Forelimb muscle (tissue), 1 donor: ENCODE measurements at places on chromosomes 12 and 14.

- DNase-seq: no peak
These were observed 41.0 kb downstream of the FMNL3 start for GRCh38 chr12:49666176-49666575.

- no peak for DNase-seq
These were observed 49.7 kb downstream of the FRS2 start for GRCh38 chr12:69519871-69520270.

- no peak for DNase-seq
These were observed 36.3 kb upstream of the CFL2 start for GRCh38 chr14:34750670-34751069.

- no peak for DNase-seq
These were observed 30.6 kb upstream of the CLEC14A start for GRCh38 chr14:38286452-38286851.

DNA sequence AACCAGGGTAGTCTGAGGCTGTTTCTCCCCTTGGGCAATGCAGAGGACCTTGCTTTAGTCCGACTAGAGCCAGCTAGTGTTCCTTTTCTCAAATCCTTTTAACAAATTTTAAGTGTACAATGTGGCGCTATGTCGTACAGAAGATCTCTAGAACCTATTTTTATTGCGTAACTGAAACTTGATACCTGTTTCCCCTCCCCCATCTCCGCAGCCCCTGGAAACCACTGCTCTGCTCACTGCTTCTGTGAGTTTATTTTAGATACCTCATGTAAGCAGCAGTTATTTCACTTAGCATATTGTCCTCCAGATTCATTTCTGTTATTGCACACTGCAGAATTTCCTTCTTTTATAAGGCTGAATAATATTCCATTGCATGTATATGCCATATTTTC is 1092.3 kb downstream of the AACS start:
- no peak for DNase-seq

DNA sequence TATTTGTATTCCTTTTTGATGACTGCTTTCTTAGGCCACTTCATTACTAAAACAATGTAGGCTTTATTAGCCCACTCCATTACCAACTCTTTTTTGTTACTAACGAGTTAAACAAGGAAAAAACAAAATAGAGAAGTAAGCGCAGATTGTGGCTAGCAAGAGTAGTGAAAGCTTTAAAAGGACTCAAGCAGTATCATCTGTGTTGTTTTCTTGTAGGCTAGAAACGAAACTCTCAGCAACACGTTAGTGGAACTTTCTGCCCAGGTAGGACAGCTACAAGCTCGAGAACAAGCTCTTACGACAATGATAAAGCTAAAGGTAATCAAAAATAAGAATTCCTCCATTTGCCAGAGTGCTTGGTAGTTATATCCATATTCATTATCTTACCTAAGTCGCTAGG is 11.1 kb downstream of the CCDC62 start:
- DNase-seq: no peak

- DNase-seq: no peak
These were observed 65.1 kb downstream of the SIX6 start for GRCh38 chr14:60573943-60574495.

- no peak for DNase-seq
These were observed 14.3 kb downstream of the FNTB start for GRCh38 chr14:65000898-65001591.

- no peak for DNase-seq
These were observed 222.0 kb downstream of the PPM1H start for GRCh38 chr12:62712681-62713573.

- DNase-seq: no peak
These were observed 113.9 kb downstream of the SCARB1 start for GRCh38 chr12:124749725-124750124.

DNA sequence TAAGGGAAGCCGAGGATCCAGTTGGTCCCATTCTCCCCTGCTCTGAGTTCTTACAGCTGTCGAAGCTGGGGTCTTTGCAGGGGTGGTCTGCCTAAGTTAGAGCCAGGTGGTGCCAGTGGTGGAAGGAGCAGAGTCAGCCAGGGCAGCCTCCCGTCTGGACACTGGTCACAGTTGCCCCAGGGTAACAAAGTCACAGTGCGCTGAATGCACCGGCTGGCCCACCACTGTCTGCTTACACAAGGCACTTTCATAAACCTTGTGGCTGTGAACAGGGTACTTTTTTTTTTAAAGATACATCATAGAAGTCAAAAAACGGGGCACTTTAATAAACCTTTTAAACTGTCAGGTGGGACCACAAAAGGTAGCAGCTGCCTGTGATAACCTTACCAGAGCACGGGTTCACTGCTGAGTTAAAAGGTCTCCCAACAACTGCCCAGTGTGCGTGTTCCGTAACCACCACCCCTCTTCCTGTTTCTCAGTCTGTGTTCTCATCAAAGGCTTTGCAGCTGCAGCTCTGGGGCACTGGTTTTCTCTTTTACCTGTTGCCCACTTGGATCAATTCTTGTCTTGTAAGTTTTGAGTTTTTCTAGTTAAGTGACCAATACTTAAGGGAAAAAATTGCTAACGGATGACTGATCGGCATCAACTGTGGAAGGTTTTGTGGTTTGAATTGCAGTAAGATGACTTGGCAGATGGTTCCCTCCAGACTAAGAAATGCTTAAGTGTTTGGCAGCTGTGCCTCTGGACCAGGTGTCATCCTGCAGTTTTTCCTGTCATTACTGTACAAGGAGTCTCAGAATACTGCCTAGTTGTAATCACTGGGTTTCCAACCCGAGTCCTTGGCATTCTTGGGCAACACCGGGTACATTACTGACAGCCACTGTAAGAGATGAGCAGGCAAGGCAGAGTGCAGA is 55.9 kb downstream of the DYNC1H1 start:
- no peak for DNase-seq

DNA sequence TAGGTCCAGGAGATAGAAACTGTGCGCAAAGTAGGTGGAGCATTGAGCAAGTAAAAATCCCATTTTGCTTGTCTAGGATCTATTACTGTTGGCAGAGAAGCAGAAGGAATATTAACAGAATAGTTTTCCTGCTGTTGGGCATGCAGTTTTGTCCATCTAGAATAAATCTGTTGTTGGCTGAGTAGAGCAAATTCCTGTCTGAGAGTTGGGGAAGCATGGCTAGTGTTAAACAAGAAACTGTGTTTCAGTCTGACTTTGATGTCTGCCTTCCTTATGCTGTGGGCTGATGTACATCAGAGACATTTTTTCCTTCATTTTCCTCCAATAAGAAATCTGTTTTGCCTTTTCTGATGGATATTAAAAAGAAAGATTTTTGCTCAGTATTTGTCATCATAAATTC is 98.2 kb downstream of the RAD52 start:
- DNase-seq: no peak

DNA sequence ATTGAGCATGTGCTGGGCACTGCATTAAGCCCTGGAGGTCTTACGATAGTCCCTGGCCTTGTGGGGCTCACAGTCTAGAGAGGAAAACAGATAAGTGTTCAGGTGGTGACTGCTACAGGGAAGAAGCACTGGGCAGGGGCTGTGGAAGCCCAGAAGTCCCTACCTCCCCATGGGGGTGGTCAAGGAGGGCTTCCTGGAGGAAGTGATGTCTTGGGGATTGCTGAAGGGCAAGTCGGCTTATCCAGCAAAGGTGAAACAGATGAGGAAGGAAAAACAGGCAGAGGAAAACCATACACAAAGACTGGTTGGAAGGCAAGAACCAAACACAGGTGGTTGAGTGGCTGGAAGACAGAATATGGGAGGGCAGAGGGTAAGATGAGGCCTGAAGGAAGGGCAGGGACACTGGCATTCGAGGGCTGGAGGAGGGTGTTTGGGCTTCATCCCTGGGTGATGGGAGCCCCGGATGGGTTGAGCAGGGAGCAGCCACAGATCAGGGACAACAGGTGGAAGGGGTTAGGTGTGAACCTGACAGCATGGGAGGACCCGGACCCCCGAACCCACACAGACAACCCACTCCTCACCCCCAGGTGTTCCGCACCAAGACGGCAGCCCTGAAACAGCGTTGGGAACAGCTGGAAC is 2.8 kb downstream of the CFAP73 start:
- DNase-seq: no peak

DNA sequence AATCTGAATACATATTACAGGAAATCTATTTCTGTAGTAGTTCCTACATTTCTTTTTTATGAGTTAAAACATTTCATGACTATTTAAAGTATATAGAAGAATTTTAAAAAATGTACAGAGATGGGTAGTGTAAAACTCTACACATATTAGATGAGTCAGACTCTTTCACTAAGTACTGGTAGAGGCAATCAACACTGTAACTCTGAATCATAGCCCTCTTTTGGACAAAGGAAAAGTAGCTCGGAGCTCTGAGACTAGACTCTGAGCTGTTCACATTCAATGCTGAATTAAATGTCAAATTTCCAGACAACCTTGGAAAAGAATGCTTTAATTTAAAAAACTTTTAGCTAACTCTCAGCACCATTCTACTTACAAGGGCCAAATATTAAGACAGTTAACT is 3.4 kb downstream of the PTCSC3 start:
- no peak for DNase-seq

DNA sequence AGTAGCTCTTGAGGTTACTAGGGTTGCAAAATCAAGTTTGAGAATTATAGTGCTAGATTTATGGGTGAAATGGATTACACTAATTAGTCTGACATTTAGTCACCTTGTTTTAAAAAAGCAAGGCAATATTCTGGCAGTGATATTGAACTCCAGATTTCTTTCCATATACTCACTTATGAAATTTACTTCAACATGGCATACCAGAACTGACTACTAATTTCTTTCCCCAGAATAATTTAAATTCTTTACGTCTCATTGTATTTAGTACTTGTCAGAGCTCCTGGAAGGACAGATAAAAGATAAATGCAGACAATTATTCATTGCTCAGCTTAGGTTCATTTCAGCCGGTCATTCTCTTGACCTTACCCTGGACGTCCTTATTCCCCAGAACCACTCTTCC is 24.3 kb downstream of the EMP1 start:
- DNase-seq: no peak

- no peak for DNase-seq
These were observed 229.1 kb upstream of the PELI2 start for GRCh38 chr14:55889124-55889523.

DNA sequence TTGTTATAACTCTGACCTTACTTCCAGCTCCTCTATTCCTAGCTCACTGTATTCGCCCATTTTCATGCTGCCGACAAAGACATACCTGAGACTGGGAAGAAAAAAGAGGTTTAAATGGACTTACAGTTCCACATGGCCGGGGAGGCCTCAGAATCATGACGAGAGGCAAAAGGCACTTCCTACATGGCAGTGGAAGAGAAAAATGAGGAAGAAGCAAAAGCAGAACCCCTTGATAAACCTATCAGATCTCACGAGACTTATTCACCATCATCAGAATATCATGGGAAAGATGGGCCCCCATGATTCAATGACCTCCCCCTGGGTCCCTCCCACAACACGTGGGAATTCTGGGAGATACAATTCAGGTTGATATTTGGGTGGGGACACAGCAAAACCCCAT is 14.5 kb upstream of the PHC1 start:
- no peak for DNase-seq

- DNase-seq: no peak
These were observed 1322.3 kb upstream of the TMEM132C start for GRCh38 chr12:126944684-126945083.
